ENCODE measurements at places on chromosomes 11 and 22. TPM values are rescaled to one million over a fixed set of nuclear protein-coding genes. Genes with fewer than 3 reads are reported as not detected.

DNA sequence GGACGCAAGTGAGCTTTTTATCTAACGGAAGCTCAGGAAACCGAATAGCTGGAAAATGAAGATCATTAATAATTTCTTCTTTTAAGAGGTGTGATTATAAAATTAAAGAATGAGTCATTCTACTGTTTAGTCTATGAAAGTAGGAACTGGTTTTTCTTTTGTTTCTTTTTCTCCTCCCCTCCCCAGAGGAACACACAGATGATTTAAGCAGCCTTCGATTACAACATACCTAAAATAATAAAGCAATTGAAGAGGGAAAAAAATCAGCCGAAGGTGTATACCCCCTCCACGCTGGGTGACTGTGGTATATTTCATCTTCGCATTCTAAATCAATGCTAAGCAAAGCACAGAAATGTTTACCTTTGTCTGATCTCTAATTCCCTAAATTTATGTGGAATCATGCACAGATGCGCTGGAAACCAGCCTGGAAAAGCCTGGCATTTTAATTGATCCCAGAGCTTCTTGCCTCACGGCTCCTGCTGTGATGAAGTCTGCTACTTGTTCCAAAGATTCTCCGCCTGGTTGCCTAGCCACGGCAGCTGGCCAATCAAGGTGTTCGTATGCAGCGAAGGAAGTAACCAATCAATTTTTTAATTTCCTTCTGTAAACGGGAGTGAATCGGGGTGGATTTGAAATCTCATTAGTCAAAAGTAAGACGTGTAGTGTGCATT lies 133.9 kb downstream of the FANCF start:
- no peak overlapping the region for H3K27ac ChIP-seq
- no peaks in the 10 kb centered on the region for H3K27me3 ChIP-seq
- H3K36me3 ChIP-seq: no peaks in the 10 kb centered on the region
- H3K4me1 ChIP-seq: no peaks in the 10 kb centered on the region
- DNase-seq: no peak
- no peak overlapping the region for H3K4me3 ChIP-seq

GRCh38 chr22:47000256-47000655 lies 237.8 kb downstream of the TBC1D22A start:
- no peaks in the 10 kb centered on the region for H3K27me3 ChIP-seq
- H3K27ac ChIP-seq: no peak overlapping the region
- no peaks in the 10 kb centered on the region for H3K4me1 ChIP-seq
- H3K4me3 ChIP-seq: no peak overlapping the region

GRCh38 chr11:14026961-14027360 lies 64.4 kb downstream of the SPON1 start:
- no peaks in the 10 kb centered on the region for H3K27me3 ChIP-seq
- H3K36me3 ChIP-seq: no peaks in the 10 kb centered on the region
- H3K27ac ChIP-seq: no peak overlapping the region
- DNase-seq: no peak
- peaks cover 5% of the 10 kb centered on the region for H3K4me1 ChIP-seq

- H3K36me3 ChIP-seq: no peaks in the 10 kb centered on the region
- H3K27me3 ChIP-seq: no peaks in the 10 kb centered on the region
- peak; percentile 44 for DNase-seq
- H3K4me1 ChIP-seq: peaks cover 37% of the 10 kb centered on the region
Measured at GRCh38 chr11:72741429-72741833, 10.8 kb downstream of the ARAP1 start.

DNA sequence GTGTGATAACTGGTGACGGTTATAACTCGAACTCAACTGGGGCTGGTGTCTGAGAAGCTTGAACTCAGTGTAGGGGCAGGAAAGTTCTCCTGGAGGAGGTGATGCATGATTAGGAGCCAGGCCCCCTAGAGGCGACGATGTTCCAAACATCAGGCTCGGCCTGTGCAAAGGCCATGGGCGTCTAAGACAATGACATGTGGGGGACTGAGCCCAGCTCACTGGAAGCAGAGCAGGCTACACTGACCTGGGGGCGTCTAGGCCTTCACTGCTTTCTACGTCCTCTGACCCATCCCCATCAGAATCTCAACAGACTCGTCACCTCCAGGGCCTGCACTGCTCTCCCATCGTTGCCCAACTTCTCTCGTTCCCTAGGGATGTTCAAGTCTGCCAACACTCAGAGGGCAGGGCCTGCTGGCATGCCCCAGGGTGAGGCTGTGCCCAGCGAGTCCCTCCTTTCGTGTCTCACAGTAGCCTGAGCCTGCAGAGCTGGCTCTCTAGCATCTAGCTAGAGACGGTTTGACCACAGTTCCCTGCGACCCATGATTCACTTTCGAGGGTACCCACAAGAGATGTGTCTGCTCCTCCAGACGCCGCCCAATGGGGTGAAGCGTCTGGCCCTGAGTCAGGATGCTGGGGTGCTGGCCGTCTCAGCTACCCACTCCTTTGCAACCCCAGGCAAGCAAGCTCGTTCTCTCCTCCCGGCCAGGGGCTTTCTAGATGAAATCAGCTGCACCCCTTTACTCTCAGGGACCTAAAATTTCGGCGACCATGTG lies 1.1 kb upstream of the ATG16L2 start:
- H3K4me3 ChIP-seq: peak overlapping the region; percentile 95
- H3K4me1 ChIP-seq: peaks cover 9% of the 10 kb centered on the region
- H3K36me3 ChIP-seq: peaks cover 2% of the 10 kb centered on the region
- peak; percentile 53 for DNase-seq
- no peaks in the 10 kb centered on the region for H3K27me3 ChIP-seq

- no peak overlapping the region for H3K27ac ChIP-seq
- H3K27me3 ChIP-seq: no peaks in the 10 kb centered on the region
- no peaks in the 10 kb centered on the region for H3K36me3 ChIP-seq
Measured at GRCh38 chr11:22991196-22991595, 130.9 kb upstream of the CCDC179 start.

DNA sequence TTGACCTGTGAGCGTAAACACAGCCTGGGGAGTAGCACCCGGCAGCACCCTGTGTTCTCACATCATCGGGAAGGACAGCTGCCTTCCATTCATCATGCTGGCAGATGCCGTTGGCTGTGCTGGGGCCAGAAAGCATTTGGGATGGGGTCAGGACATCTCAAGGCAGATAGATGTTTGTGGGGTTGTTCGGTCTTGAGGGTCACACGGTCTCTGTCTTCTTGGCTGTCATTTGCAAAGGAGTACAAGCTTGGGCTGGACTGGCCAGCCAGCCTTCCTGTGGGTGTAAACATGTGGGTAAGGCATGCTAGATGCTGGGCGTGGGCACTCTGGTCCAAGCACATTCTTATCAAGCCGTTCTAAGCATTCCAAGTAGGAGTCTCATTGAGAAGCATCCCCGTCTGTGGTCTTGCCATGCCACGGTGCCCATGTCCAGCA lies 81.4 kb downstream of the TBC1D22A start:
- H3K27ac ChIP-seq: no peak overlapping the region
- H3K27me3 ChIP-seq: no peaks in the 10 kb centered on the region
- H3K36me3 ChIP-seq: no peaks in the 10 kb centered on the region
- DNase-seq: no peak
- no peak overlapping the region for H3K4me3 ChIP-seq

DNA sequence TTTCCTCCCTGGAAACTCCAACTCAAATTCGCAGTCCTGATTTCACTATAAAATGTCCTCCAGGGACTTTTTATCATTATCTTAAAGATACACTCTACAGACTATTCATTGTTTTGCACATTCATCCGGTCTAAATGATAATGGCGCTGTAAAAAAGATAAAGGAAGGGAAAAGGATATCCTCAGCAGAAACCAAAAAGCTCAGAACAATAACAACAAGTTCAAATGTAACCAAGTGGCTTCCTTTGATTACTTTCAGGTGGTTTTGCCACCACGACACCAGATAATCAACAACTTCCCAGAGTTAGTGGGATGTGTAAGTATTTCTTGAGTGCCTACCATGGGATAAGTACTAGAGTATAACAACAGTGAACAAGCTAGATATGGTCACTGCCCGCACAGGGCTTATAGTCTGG lies 26.3 kb downstream of the PRCP start:
- DNase-seq: no peak
- H3K36me3 ChIP-seq: no peaks in the 10 kb centered on the region
- no peak overlapping the region for H3K27ac ChIP-seq
- H3K4me1 ChIP-seq: peaks cover 11% of the 10 kb centered on the region
- H3K4me3 ChIP-seq: no peak overlapping the region
- H3K27me3 ChIP-seq: no peaks in the 10 kb centered on the region

DNA sequence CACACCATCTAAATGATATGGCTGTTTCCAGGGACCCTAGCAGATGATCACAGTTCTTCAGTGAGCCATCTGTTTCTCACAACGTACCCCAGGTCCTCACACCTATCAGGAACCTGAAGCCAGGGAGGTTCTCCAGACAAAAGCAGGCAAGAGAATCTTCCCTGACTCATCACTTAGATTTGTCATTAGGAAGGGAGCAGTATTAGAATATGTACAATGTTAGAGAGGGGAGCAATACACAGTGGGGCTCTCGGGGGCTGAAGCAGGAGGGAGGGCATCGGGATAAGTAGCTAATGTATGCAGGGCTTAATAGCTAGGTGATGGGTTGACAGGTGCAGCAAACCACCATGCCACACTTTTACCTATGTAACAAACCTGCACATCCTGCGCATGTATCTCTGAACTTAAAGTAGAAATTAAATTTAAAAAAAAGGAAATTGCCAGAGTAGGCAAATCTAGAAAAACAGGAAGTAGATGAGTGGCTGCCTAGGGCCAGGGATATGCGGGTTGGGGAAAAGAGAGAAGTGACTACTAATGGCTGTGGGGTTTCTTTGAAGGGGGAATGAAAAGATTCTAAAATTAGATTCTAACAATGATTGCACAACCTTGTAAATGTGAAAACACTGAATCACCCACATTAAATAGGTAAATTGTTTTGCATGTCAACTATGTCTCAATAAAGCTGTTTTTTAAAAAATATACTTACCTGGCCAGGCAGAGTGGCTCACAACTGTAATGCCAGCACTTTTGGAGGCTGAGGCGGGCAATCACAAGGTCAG lies 14.4 kb downstream of the C22orf42 start:
- H3K27me3 ChIP-seq: no peaks in the 10 kb centered on the region
- no peak overlapping the region for H3K27ac ChIP-seq
- H3K4me1 ChIP-seq: no peaks in the 10 kb centered on the region
- H3K4me3 ChIP-seq: no peak overlapping the region

DNA sequence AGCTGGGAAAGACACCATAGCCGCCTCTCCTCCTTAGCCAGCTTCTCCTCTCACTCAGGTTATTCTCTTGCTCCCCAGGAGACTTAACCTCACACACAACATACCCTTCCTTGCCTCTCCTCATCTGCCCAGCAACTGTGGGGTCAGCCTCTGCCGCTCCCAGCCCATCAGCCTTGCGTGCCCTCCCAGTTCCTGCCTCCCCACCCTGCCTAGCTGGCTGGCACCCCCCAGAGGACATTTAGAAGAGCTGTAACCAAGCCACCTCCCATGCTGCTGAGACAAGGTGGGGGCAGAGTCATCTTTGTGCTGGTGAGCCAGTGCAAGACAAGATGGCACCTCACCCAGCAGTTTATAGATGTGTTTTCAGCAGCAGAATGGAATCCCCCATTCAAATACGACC lies 38.2 kb downstream of the TOM1 start:
- no peak overlapping the region for H3K4me3 ChIP-seq
- H3K27me3 ChIP-seq: no peaks in the 10 kb centered on the region
- H3K36me3 ChIP-seq: peaks cover 65% of the 10 kb centered on the region
- H3K27ac ChIP-seq: no peak overlapping the region
- no peak for DNase-seq

GRCh38 chr22:47043835-47044721 lies 281.6 kb downstream of the TBC1D22A start:
- H3K27ac ChIP-seq: peak overlapping the region; percentile 69
- DNase-seq: peak; percentile 83
- no peaks in the 10 kb centered on the region for H3K27me3 ChIP-seq
- no peaks in the 10 kb centered on the region for H3K4me1 ChIP-seq

- H3K36me3 ChIP-seq: no peaks in the 10 kb centered on the region
- H3K27me3 ChIP-seq: no peaks in the 10 kb centered on the region
- peaks cover 21% of the 10 kb centered on the region for H3K4me1 ChIP-seq
- peak overlapping the region; percentile 85 for H3K27ac ChIP-seq
- DNase-seq: peak; percentile 90
- H3K4me3 ChIP-seq: no peak overlapping the region
Measured at GRCh38 chr11:2825889-2826678, 59.5 kb downstream of the CDKN1C start.

DNA sequence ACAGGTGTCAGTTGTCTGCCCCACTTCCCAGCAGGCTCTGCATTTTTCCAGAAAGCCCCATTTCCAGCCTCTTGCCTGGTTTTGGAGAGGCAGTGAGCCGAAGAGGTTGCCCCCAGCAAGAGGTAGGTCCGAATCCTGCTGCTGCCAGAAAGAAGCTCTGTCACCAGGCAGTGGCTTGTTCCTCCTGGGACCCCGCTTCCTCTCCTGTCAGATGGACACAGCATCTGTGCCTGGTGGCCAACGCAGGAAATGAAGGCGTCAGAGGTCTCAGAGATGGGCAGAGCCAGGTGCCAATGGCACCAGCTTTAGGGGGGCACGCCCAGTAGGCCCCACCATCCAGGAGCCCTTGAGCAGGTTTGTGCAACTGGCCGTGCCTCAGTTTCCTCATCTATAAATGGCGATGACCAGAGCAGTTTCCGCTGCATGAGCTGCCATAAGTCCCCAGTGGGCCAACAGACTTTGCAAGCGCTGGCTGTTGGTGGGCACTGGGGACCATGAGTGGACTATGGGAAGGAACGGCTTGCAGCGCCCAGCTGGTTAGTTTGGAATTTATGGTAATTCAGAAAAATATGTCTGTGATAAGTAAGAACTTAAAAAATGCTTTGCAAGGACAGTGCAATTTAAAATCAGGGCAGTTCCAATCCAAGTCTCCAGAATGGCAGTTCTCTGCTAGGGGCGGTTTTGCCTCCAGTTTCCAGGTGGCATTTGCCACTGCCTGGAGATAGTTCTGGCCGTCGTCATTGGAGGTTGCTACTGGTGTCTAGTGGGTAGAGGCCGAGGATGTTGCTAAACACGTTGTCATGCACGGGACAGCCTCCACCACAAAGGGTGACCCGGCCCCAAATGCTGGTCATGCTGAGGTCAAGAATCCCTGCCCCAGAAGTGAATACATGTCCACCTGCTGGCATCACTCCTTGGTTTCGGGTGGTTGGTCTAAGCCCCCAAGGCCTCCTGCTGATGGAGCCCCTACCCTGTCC lies 2.3 kb upstream of the OSBPL5 start:
- H3K36me3 ChIP-seq: no peaks in the 10 kb centered on the region
- DNase-seq: no peak
- no peaks in the 10 kb centered on the region for H3K27me3 ChIP-seq
- H3K4me1 ChIP-seq: peaks cover 15% of the 10 kb centered on the region
- no peak overlapping the region for H3K27ac ChIP-seq
- no peak overlapping the region for H3K4me3 ChIP-seq

- no peaks in the 10 kb centered on the region for H3K27me3 ChIP-seq
- H3K36me3 ChIP-seq: no peaks in the 10 kb centered on the region
- no peak overlapping the region for H3K4me3 ChIP-seq
- no peak overlapping the region for H3K27ac ChIP-seq
- H3K4me1 ChIP-seq: no peaks in the 10 kb centered on the region
- no peak for DNase-seq
Measured at GRCh38 chr11:70799386-70799785, 401.1 kb downstream of the CTTN start.

PHETA2 gene
- polyA plus RNA-seq: 6.3 TPM

PMM1 gene
- polyA plus RNA-seq: 127 TPM

ZNRF3 gene
- 6.8 TPM for polyA plus RNA-seq

PDGFB gene
- 10.4 TPM for polyA plus RNA-seq
